ENCODE measurements at places on chromosomes 2 and 18.

- DNase-seq = no peak
These were observed 49.8 kb upstream of the ZBTB7C start for GRCh38 chr18:48459016-48459415.

DNA sequence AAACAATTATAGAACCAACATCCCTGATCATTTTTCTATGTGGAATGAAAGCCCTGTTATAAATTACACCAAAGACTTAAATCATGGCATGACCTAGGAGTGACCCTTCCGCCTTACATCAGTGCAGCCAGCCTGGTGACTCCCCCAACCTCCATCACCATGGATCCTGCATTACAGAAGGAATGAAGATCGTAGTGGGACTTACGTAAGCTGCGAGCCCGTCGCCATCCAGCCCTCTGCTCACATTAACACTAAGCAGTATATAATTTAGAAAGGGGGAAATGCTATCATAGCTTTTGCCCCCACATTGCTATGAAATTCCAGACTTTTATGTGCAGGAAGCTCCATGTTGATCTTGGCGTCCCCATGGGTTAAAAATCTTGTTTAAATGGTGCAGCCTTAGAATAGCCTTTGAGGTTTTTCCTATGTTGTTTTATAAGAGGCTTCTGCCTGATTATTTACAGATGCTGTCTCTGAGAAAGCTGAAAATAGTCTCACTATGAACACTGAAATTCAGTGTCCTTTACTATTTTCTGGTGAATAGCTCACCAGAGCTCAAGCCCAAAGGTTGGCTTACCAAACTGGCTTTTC lies 76.3 kb downstream of the COLEC12 start:
- DNase-seq = no peak

DNA sequence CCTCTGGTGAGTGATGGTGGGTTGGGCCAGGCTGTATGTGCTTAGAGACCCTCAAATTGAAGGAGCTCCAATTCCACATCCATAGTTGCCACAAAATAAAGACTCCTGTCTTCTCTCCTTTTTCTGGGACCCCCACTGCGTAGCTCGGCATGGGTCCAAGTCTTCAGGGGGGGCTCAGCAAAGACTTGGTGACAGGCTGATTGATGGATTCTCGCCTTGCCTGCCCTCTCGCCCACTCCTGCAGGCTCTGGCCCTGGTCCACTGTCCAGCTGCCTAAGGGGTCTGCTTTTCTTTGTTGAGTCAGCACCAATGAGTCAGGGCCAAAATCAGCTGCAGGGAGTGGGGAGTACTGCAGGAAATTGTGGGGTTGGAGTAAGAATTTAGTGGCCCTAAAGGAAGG lies 21.5 kb downstream of the RPL37A start:
- DNase-seq = no peak

DNA sequence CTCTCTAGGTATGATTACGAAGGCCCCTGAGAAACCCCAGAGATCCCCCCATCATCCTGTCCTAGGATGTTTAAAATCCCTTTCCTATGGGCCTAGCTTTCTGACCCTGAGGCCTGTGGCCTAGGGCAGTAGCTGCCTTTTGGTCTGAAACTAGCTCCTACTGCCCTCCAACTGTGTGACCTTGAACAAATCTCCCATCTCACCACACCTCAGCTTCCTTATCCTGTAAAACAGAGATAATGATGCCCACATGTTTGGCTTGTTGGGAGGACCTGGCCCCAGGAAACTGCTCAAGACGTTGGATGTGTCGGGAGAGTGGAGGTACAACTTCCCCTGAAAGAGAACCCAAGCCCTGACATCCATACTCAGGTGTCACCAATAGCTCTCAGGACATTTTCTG lies 213.2 kb downstream of the SMAD2 start:
- DNase-seq = no peak

DNA sequence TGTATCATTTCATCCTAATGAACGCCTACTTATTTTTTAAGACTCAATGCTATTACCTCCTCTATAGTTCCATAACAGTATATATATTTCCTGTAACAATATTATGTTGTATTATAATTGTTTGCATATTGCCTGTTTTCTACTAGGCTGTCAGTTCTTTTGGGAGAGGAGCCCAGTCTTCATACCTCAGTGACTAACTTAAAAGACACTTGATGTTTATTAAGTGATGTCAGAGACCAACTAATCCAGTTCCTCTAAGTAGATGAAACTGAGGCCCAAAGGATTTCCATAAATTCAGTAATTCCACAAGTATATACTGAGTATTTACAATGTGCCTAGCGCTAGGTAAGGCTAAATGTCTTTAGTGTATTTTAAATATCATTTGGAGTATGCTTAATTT lies 48.9 kb upstream of the AAK1 start:
- DNase-seq = no peak

DNA sequence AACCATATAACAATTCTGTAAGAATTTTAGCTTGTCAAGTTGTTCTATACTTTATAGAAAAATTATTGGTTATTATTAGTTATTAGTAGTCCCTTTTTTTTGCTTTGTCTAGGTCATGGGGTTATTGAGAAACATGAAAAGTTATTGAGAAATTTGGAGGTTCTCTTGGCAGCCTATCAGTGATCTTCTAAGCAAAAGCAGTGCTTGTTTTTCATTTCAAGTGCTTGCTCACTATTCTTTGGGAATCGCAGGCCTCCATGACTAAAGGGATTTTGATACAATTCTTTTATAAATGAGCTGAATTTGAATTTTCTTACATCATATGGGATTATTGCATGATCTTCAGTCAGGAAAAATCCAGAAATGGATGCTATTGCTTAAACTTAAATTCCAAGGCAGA lies 25.8 kb downstream of the PLEKHA3 start:
- no peak for DNase-seq

GRCh38 chr18:9619990-9620389 lies 5.6 kb upstream of the PPP4R1 start:
- DNase-seq = no peak

GRCh38 chr2:46498681-46499080 lies 19.3 kb downstream of the TMEM247 start:
- DNase-seq = no peak

- DNase-seq = no peak
These were observed 15.6 kb upstream of the INO80C start for GRCh38 chr18:35513181-35513936.

GRCh38 chr2:232216028-232216427 lies 162.5 kb upstream of the ALPP start:
- no peak for DNase-seq

DNA sequence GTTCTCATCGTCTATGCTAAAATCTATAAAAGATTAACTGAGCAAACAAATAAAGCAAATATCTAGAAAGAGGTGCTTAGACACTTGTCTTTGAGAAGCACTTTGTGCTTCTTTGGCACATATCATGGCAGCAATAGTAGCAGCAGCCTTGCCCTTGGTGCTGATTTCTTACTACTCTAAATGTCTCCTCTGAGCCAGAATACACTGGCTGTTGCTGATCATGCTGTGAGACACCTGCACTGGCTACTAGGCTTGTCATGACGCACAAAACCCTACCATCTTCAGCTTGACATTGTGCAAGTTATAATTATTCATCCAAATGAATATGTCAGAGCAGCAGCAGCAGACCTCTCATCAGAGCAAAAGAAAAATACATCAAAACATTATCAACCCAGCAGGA lies 46.7 kb downstream of the FANCL start:
- no peak for DNase-seq

DNA sequence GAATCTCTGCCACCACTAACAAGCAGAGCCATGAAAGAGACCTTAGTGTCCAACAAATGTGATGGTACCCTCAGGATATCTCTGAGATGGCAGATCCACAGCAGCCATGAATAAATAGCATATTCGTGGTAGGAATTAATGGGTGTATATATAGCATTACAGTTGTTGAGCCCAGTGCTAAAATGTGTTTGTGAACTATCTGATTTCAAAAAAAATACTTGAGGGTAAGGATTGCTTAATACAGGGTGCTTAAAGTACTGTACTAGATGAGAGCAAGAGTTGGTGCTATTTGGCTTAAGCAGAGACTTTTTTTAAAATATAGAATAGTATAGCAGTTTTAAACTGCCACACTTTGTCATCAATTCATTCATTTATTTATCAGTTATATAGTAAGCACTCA lies 101.5 kb upstream of the GALNT5 start:
- no peak for DNase-seq

DNA sequence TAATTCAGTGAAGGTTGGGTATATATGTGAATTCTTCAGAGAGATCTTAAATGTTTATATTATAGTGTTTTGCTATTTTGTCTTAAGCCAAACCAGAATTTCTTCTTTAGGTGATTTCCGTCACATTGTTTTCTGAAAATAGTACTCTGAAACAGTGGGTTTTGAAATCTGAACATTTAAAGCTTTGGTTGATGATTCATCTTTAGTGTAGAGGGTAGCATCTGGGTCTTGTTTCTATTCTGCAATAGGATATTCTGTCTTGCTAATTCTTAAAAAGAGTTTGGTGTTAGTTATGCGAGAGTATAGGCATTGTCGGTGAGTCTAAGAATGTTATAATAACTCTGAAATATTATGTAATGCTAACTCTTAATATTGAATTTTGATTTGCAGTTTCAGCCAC lies 69.6 kb upstream of the FAM237A start:
- DNase-seq = no peak

GRCh38 chr2:190646780-190647522 lies 1.9 kb upstream of the NAB1 start:
- no peak for DNase-seq

DNA sequence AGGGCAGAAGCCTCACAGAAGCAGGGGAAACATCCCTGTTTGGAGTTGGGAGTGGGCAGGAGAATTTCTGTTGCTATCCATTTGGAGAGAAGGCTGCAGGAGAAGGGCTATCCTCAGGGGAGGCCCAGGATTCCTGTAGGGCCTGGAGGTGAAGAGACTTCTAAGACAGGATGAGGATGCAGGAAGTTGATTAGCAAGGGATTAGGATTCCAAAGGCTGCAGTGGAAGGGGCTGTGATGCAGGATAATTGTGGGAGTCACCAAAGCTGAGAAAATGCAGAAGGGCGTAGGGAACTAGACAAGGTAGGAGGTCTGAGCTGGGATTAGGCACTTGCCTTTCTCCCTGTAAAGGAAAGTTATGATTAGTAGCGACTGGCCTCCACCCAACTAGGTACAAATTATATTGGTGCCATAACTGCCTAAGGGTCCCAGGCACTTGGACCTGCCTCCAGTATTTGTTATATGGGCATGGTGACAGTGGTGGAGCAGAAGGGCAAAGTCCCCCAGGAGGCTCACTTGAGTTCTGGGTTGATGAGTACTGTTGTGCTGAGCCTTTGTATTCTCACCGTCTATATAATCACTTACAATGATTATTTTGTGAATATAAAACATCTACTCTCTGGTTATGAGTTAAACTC lies 96.4 kb upstream of the MSTN start:
- no peak for DNase-seq

GRCh38 chr2:129849559-129850160 lies 129.8 kb upstream of the RAB6C start:
- peak; percentile 33 for DNase-seq

DNA sequence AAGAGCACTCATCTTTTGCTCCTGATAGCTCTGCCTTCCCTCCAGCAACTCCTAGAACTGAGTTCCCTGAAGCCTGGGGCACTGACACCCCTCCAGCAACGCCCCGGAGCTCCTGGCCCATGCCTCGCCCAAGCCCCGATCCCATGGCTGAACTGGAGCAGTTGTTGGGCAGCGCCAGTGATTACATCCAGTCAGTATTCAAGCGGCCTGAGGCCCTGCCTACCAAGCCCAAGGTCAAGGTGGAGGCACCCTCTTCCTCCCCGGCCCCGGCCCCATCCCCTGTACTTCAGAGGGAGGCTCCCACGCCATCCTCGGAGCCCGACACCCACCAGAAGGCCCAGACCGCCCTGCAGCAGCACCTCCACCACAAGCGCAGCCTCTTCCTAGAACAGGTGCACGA lies 62.4 kb downstream of the TET3 start:
- DNase-seq = no peak

DNA sequence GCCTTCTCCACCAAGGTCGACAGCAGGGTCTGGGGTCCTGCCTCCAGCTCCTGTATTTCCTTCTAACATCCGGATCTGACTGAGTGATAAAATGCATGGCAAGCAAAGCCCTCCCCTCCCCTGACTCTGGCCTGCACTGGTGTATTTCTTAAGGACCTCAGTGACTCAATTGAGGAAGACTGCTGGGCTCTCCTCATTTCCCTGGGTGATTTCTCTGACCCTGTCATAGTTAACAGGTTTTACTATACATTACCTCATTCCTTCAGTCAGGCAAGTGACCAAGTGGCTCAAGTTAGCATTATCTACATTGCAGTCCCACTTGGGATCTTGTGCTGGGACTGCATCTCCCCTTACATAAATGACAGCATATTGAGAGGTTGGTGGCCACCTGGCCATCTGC lies 38.8 kb upstream of the CCBE1 start:
- no peak for DNase-seq

All from D341Med (cell line).